ENCODE measurements at places on chromosomes 7 and 10. TPM values are rescaled to one million over a fixed set of nuclear protein-coding genes. Genes with fewer than 3 reads are reported as not detected.

DNA sequence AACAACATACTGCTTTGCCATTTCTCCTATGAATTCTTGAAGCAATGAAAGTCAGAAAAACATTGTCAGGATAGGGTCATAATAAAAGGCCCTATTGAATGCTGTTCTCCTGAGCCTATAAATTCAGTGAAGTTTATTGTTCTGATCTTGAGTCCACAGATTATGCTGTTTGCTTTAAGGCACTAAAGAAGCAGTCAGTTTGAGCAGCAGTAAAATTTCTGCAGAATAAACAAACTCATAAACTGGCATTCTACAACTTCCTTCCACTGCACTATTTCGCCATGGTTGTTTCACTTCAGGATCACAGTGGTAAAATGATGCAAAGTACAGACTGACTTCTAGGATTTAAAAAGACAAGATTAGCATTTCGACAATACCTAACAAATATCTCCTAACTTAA lies 503.2 kb downstream of the SH2D4B start:
- no peak for DNase-seq

DNA sequence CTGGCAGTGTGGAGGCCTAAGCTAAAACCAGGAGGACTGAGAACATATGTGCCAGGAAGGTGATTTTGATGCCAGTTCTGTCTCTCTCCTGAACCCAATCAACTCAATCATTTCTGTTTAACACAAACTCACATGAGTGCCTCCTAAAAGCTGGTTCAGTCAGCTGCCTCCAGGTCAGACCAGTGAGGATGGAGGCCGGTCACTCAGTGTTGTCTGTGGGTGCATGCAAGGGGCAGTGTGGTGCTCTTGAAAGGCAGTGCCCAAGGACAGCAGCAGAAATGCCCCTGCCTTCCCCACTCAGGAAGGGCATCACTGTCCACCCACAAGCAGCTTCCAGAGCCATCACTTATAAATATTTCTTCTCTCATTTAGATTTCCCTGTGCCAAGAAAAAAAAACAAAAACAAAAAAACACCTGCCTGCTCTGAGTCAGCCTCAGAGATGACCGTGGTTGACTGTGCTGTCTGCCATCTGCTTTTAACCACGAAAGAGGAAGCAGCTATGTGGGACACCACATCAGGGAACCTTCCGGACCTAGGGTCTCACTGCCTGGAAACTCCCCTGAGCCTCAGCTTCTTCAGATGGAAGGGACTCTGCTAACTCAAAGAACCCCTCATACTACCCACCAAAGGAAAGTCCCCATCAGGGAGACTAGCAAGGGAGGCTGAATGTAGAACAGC lies 39.1 kb downstream of the VOPP1 start:
- no peak for DNase-seq

DNA sequence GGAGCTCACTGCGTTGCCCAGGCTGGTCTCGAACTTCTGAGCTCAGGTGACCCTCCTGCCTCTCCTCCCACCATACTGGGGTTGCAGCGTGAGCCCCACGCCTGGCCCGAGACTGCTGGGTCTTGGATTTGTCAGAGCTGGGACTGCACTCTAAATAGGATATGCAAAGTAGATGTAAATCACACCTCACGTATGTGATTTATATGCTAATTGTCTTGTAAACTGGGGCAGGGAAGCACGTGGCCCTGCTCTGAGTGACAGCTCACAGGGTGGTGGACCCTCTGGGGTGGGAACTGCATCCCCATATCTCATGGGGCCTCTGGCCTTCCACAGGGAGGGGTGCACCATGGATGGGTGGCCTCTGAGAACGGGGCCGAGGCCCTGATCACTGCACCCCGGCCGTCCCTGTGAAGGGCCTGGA lies 34.1 kb downstream of the GET4 start:
- no peak for DNase-seq

- no peak for DNase-seq
Measured at GRCh38 chr10:35568483-35569015, 36.6 kb upstream of the GJD4 start.

GRCh38 chr7:128260069-128260795 lies 19.2 kb downstream of the LEP start:
- no peak for DNase-seq

- DNase-seq = no peak
Measured at GRCh38 chr10:50992972-50993766, 81.1 kb upstream of the PRKG1 start.

DNA sequence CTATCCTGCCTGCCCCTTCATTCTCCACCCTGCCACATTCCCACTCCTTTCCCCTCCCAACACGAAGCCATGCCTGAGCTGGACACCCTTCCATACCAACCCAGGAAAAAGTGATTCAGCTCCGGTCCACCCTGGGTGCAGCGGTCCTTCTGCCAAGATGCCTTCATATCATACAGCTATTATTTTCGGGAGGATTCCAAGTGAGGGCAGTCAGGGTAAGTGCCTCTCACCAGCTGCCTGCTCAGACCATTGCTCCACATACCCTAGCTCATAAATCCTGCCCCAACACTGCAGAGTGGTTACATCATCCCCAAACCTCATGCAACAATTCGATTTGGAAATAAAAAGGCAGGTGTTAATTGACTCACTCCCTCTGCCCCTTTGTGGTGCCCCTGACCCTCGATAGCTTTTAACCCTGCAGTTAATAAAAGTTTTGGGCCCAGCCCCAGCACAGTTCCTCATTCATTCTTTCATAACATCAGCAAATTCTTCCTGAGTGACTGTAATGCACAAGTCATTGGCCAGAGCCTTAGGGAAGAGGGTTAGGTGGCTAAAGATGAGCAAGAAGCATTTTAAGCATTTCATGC lies 42.6 kb downstream of the ZNF503 start:
- DNase-seq = no peak

DNA sequence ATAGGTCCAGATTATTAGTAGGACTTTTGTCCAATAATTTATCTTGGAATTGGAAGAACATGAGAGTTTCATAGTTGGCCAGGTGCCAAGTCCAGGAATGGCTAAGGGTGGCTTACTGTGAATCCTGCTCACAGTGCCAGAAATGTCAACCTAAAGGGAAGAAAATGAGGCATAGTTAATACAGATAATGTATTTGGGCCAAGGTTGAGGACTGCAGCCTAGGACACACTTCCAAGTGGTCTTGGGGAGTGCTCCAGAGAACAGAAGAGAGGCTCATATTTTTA lies 78.2 kb downstream of the MAPK8 start:
- DNase-seq = no peak

- DNase-seq = no peak
Measured at GRCh38 chr10:77661674-77662073, 24.1 kb upstream of the KCNMA1 start.

DNA sequence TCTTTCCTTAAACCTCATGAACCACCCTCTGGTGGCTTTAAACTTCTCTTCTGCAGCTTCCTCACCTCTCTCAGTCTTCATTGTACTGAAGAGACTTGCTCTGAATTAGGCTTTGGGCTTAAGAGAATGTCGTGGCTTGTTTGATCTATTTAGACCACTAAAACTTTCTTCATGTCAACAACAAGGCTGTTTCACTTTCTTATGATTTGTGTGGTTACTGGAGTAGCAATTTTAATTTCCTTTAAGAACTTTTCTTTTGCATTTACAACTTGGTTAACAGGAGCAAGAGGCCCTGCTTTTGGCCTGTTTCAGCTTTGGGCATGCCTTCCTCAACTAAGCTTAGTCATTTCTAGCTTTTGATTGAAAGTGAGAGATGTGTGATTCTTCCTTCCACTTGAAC lies 38.1 kb upstream of the CDHR3 start:
- DNase-seq = no peak

- no peak for DNase-seq
Measured at GRCh38 chr10:15879663-15880062, 19.4 kb upstream of the MINDY3 start.

DNA sequence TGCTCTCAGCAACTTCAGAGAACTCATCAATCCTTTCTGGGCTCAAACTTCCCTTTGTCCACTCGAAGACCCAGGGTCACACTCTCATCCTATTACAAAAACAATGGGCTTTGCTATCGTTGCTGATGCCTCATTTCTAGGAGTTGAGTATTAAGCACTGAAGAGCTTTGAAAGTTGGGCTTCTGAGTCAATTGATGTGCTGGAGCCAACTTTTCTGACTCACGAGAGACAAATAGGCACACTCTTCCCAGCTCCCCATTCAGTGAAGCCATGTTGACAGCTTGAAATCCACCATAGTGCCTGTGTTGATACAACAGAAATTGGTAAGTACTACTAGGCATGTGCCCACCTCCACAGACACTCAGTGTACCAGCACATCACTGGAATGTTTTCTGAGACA lies 97.5 kb upstream of the PRSS58 start:
- DNase-seq = no peak

DNA sequence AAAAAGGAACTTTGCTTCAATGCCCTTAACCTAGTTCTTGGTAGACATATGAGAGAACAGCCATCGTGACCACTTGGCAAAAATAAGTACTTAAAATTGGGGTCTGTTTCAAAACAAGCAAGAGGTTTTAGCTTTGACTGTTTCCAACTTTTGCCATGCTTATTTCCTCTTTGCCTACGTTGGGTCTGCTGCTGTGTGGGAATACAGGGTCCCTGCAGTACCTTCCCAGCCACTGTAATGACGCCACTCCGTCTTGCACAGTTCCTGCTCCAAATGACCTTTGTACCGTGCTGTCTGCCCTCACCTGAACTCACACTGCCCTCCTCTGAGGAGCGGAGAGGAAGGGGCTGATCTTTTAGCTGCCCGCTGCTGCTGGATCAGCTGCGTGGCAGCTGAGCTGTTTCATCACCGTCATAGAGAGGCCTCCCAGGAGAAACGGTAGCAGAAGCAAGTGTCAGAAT lies 133.1 kb downstream of the MAPK8 start:
- DNase-seq = no peak

DNA sequence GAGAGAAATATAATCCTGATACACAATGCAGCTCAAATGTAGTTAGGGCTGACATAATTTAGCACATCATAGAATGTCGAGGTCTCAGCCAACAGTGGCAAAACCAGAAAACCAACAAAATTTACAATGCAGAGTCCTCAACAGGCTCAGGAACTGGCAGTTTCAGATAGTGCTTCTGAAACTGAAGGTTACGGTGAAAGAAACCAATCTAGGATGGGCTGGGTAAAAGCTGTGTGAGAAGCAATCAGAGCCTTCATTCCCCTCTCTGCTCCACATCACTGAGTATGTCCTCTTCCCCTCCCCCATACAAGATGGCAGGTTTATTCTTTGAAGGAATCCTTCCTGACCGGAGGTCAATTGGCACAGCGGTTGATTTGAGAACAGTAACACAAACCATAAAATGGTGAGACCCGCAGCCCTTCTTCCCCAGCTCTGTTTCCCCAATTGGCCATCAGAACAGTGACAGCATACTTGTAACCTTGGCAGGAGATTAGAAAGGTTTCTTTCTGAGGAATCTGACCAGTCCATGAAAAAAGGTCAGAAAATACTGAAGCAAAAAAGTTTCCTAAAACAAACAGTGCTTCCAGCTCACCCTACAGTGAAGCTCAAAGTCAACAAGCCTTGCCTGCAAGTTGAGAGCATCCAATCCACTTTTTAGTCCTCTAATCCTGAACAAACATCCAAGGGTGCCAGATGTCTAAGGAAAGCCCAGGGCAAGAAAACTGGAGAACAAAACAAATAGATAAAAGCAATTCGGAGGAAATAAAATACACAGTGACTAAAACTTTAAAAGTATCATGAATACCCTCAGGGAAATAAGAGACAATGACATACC lies 53.9 kb upstream of the IL6 start:
- no peak for DNase-seq

DNA sequence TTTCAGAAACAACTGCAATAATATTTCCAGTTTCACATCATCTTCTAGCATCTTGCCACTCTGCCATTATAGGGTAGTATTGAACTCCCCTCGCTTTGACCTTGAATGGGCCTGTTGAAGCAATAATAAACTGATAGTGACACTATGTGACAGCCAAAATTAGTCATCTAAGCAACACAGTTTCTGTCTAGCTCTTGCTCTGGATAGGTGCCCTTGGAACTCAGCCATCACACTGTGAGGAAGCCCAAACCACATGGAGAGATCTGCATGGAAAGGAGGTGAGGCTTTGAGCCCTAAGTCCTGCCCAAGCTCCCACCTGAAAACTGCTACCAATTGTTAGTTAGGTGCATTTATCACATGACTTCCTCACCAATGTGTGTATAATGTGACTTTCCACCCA lies 18.1 kb upstream of the KCND2 start:
- no peak for DNase-seq

DNA sequence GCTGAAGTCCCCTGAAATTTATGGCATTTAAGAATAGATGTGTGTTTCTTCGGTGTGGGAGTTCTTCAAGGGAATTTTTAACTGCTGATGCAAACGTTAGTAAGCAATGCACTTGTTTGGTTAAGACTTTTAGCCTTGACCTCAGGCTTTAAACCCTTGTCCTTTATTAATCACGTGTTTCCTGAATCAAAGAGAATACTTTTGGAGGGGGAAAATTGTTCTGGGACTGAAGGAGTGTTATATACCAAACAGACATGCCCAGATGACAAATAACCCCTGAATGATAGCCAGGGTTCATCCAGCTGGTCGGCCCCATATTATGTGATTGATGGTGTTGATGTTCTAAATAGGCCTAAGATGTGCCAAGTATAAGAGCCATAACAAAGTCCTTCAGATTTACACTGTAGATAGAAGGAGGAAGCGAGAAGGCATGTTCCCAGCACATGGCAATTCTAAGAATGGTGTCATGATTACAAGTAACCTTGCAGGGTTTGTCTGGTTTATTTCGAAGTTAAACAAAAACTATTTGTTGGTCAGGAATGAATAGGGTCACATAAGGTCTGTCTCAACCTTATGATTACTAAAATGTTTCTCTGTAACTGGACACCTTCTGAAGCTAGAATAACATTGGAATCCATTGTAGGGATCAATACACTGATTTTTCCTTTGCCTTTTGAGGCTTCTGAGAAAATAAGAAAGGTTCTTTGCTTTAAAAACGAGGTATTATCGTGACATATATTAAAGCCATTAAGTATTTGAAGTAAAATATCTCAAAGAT lies 124.2 kb upstream of the SEM1 start:
- no peak for DNase-seq

DNA sequence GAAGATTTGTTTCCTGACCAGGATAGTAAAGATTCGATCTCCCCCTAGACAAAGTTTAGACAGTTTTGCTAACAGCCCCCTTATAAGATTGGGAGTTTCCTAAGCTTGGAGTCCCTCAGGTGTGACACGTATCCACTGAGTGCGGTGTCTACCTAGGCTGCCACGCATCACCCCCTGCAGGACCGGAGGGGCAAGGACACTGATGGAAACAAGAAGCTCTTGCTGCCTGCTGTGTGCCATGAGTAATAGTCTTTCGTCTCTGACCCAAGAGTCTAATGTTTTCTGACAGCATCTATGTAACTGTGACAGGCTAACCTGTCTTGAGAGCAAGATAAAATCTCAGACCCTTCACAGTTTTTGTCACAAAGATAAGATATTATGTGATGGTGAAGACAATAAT lies 173.5 kb downstream of the SEMA3E start:
- DNase-seq = no peak

- no peak for DNase-seq
Measured at GRCh38 chr7:96836456-96836855, 126.8 kb upstream of the SEM1 start.

- no peak for DNase-seq
Measured at GRCh38 chr10:72315611-72316385, 38.9 kb downstream of the DNAJB12 start.

GRCh38 chr10:106311590-106311989 lies 852.9 kb downstream of the SORCS1 start:
- DNase-seq = no peak

GRCh38 chr7:30369879-30370278 lies 85.5 kb downstream of the ZNRF2 start:
- DNase-seq = no peak

- DNase-seq = no peak
Measured at GRCh38 chr7:156768698-156769472, 124.1 kb downstream of the LMBR1 start.

- DNase-seq = no peak
Measured at GRCh38 chr10:36888925-36889573, 236.3 kb upstream of the ANKRD30A start.

Gene SPAM1
- not detected for total RNA-seq

Gene OR2F1
- not detected for total RNA-seq

Data from glomerular endothelial cell (primary cell).